Endothelial cell of umbilical vein (primary cell): ENCODE measurements at places on chromosomes 13 and 19. TPM values are rescaled to one million over a fixed set of nuclear protein-coding genes. Genes with fewer than 3 reads are reported as not detected.

The OLFM2 gene
- 0.74 and 0.91 TPM in 2 replicates for total RNA-seq

The CEACAM1 gene
- 2.1 and 3.6 TPM in 2 replicates for total RNA-seq

The LILRB5 gene
- total RNA-seq = not detected in 2 replicates

The EFNB2 gene
- total RNA-seq = 69.5 and 80.3 TPM in 2 replicates

The ZNF71 gene
- 9.6 and 9.7 TPM in 2 replicates for total RNA-seq
